Esophagus mucosa (tissue), 1 donor: ENCODE measurements at places on chromosomes 3 and 15. TPM values are rescaled to one million over a fixed set of nuclear protein-coding genes. Genes with fewer than 3 reads are reported as not detected.

TRPM1 gene
- total RNA-seq, result not detected

ZIC1 gene
- total RNA-seq, result 0.36 TPM

- peak; percentile 47 for ATAC-seq
Observed at GRCh38 chr15:74240002-74240568, 4.0 kb downstream of the CCDC33 start.

DNA sequence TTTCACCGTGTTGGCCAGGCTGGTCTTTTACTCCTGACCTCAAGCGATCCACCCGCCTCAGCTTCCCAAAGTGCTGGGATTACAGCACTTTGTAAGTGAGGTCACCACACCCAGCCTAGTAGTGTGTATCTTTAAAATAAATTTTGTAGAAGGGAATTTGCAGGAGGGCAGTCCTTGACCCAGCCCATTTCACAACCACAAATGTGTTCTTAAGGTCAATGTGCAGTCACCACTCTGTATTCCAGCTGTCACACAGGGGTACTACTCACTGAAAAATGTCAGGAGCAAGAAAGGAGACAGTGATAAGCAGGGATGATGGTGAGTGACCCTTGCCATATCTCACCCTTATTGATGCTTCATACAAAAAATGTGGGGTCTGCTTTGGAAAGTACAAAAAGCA, 98.5 kb downstream of the FRMD5 start:
- no peak for ATAC-seq

- ATAC-seq, result peak; percentile 20
Observed at GRCh38 chr3:12695112-12695511, 31.2 kb upstream of the RAF1 start.

- ATAC-seq, result no peak
Observed at GRCh38 chr3:129282727-129283327, 4.2 kb downstream of the HMCES start.
